NCI-H774 (cell line): ENCODE measurements at places on chromosomes 3 and 15.

- DNase-seq = peak; percentile 97
Observed at GRCh38 chr3:194730365-194730764, 44.7 kb downstream of the FAM43A start.

DNA sequence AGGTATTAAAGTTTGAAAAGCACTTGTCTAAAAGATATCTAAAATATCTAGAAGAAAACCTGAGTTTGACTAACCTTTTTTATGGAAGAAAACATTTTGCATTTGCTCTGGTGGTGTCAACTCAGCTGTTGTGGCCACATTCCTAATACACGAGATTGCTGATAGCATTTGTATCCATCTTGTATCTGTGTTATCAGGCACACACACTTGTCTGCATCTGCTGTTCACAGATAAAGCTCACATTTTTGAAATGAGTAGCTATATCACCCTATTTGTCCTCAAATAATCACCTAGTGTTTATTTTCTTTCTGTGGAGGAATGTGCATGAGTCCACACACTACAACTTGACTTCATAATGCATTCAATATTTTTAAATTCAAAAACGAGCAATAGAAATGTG is 632.3 kb upstream of the NR2F2 start:
- DNase-seq = no peak

DNA sequence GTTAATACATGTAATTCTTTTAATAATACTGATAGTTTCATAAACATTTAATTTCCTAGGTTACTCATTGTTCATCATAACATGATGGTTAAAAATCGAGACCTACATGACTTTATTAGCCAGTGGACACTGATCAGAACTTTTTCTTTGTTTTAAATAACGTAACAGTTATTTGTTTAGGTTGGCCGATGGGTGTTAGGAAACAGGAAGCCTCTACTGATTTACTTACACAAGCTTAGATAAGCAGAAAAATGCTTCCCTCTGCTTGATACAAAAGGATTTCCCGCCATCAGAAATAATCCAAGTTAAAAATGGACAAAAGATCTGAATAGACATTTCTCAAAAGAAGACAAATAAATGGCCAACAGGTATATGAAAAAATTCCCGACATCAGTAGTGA is 16.6 kb upstream of the APH1B start:
- DNase-seq = no peak

DNA sequence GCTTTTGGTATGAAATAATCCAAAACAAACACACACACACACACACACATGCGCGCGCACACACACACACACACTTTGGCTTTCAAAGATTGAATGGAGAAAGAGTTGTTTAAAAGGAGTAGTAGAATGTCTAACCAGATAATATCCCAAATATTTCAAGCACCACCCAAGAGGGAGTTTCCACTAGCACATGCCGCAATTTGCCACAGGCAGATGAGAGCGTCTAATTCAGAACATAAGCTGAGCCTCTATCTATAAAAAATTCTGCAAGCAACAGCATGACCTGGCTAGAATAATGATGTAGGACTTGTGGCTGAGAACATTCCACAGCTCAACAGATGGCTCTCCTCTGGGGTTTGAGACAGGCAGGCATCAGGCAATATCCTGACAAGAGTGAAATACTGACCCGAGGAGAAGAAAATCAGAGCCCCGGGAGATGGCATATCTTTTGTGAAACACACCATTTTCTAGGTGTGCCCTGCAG is 302.5 kb upstream of the GADL1 start:
- no peak for DNase-seq

- DNase-seq = no peak
Observed at GRCh38 chr3:14523792-14524191, 16.4 kb downstream of the GRIP2 start.

DNA sequence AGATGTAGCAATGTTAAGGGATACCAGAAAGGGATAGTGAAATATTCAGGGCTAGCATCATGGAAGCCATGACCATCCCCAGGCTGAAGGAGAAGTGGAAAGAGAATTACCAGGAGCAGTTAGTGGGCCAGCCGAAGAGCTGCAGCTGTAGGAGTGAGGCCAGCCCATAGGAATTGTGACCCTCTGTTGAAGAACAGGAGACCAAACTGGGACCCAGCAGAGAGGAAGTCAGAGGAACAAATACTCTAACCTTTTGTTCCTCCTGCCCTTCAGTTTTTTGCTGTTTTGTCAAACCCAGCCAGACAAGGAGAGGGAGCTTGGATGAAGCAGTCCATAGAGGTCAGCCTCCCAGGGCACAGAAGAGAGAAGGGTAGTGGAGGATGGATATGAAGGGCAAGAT is 115.4 kb downstream of the CLSTN2 start:
- DNase-seq = no peak

DNA sequence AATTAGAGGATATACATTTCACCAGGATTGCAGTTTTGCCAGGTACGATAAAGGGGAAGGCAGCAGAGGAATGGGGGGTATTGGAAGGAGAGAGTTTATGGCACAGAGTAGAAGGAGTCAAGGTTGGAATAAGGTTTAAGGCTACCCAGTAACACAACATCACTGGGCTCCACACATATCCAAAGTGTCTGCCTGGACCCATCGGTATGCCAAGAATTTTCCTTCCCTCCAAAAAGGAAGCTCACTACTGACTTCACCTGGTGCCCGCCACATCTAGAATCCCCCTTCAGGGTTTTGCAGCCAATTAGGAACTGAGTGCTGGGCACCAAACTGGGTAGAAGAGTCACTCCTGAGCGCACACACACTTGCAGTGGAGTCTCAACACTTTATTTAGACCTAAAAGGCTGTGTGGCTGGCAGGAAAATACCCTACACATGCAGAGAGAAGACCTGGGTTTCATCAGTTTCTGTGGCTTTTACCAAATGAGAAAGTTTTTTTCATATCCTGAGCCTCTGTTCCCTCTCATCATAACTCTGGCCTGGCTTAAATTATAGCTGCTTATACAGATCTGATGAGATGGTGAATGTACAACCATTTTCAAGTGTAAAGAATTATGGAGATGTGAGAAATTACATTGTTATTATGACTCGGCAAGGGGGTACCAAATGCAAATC is 190.8 kb upstream of the LPP start:
- DNase-seq = no peak

DNA sequence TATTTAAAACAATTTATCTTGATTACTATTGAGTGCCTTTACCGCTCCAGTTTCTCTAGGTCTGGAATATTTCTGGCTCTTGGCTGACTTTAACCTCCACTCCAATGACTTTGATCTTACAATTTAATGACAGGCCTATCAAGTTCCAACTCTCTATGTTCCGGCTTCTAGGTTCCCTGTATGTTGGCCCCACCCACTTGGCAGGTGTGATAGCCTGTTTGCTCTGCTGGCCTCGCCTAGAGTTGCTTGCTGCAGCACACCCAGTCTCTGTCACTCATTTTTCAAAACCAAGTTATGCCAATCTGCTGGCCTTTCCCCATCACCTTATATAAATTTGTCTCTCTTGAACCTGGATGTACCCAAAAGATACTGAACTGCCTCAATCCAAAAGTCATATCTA is 428.0 kb downstream of the ROBO1 start:
- no peak for DNase-seq

DNA sequence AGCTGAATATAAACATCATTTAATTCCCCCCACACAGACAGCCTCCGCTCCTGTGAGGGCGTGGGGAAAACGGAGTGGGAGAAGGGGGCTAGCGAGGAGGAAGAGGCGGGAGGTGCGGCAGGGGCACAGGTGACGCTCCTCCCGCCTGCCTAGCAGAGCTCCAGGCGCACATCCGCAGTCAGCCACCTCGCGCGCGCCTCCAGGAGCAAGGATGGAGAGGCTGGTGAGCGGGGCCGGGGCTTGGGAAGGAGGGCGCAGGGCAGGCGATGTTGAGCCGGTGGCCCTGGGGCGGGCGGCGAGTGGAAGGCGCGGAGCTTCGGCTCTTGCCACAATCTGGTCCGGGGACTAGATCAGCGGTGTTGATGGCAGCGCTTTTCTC is at the start of gene CD200:
TSS of gene CD200 (plus strand) at position 155 of the 379 bp plus-strand sequence. CDS start at position 212, 57 bp downstream.
- DNase-seq = no peak

DNA sequence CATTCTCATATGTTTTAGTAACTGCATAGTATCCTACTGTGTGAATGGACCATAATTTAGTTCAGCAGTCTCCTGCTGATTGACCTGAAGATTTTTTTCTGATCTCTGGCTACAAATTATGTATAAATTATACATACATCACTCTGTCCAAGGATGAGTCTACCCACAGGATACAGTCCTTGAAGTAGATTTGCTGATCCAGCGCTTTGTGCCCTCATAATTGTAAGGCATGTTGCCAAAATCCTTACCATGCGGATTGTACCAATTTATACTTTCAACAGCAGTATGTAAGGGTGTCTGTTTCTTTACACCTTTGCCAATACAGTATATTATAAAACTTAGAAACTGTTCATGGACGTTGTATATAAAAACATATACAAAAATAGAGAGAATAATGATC is 46.5 kb downstream of the ACAA1 start:
- DNase-seq = no peak

GRCh38 chr3:27095553-27096222 is 273.5 kb downstream of the NEK10 start:
- DNase-seq = no peak

DNA sequence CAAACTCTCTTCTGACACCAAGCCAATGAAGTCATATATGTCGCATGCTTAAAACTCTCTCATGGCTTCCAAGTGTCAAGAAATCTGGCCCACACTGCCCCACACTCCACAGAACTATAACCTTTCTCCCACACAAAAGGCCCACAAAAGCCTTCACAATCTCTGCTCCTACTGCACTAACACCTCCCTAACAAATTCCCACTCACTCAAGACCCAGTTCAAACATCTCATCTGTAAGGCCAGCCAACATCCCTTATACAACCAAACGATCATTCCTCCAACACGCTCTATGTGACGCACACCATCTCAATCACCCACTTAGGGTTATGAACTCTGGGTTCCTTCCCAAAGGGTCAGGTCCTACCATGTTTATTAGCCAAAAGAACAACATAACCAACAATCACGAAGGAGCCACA is 13.5 kb downstream of the TBC1D2B start:
- no peak for DNase-seq

DNA sequence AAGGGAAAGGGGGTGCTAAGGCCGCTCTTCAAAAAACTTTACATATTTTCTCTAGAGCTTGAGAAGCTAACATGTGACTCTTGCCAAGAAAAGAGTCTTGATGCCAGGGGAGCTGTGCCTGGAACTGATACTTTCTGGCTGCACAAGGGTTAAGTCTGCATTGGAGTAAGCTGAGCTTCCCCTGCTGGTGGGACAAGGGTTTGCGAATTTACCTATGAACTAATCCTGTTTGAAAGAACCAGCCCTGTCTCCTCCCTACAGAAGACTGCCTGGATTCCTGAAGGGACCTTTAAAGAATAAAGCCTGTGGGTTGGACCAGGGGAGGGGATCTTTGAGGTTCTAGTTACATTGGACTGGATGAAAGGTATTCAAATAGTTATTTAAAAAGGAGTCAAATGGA is 58.3 kb upstream of the EPHA3 start:
- DNase-seq = no peak

GRCh38 chr3:171442184-171442583 is 18.0 kb downstream of the TNIK start:
- no peak for DNase-seq

DNA sequence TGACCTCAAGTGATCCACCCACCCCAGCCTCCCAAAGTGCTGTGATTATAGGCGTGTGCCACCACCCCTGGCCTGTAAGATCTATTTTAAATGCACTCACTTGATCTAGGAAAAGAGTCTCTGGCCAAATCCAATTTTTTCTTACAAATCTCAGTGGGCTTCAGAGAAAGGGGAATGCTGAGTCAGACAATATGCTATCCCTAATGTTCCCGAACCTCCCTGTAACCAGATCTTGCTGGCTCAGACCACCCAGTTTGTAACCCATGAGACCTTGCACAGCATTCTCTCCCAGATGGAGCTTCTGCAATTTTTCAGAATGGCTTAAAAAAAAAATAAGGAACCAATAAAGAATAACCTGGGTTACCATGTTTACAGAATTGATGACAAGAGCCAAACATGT is 205.8 kb downstream of the RYR3 start:
- no peak for DNase-seq

DNA sequence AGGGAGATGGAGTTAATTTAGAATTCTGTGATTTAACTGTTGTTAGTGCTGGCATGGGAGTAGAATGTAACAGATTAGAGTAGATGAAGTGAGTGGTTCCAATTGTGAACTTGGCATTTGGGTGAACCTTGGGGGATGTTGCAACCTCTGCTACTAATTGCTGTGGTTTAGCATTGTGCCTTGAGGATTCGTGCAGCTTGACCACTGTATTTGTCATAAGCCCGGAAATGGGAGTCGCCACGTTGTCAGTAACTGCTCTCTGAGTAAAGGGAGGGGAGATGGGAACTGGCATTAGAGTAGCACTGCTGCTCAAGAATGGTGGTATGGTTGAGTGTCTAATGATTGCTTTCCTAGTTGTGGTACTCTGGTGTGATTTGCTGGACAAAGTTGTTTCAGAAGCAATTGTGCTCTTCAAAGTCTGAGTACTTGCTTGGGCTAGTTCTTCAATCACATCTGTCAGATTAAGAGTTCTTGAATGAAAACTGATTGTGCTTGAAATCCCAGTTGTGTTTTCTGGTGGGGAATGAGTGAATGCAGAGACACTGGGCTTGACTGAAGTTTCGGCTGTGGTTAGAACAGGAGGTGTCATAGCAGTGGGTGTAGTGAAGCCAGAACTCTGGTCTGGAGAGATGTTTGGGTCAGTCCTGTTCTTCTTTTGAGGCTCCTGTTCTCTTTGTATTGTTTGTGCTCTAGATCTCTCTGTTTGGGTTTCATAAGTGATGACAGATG is 15.4 kb downstream of the IGSF10 start:
- no peak for DNase-seq

DNA sequence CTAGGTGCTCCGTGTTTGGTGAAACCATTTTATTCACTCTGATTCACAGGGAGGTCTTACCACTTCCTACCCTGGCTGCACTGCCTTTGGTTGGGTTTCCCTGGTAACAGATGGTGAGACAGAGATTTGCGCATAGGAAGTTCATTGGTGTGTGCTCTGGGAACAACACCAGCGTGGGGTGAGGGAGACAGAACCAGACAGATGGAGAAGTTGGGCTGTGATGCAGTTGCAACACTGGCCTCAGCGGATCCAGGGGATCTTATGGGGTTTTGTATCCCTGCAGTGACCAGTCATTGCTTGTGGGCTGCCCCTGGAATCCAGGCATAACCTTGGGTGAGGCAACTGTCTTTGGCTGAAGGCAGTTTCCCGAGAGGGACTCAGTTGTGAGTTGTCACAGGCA is 12.5 kb upstream of the IL16 start:
- no peak for DNase-seq

DNA sequence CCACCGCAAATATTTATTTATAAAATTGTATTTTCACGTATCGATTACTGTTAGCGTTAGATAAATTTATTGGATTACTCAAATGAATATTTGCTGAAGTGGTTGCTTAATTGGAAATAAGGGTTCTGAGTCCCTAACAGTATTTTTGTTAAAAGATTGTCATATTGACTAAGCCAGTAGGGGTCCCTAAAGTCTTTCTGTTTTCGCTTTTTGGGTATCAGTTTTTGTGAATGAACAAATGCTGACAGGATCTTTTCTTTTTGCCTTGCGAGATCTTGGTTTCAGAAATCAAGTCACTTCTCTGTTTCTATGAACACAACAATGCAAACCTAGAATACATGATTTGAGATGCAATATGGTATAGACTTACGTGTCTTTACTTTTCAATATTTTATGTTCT is 7.1 kb downstream of the RAD51 start:
- no peak for DNase-seq
